Liver (tissue), 10 donors: ENCODE measurements at places on chromosomes 7 and 10.

DNA sequence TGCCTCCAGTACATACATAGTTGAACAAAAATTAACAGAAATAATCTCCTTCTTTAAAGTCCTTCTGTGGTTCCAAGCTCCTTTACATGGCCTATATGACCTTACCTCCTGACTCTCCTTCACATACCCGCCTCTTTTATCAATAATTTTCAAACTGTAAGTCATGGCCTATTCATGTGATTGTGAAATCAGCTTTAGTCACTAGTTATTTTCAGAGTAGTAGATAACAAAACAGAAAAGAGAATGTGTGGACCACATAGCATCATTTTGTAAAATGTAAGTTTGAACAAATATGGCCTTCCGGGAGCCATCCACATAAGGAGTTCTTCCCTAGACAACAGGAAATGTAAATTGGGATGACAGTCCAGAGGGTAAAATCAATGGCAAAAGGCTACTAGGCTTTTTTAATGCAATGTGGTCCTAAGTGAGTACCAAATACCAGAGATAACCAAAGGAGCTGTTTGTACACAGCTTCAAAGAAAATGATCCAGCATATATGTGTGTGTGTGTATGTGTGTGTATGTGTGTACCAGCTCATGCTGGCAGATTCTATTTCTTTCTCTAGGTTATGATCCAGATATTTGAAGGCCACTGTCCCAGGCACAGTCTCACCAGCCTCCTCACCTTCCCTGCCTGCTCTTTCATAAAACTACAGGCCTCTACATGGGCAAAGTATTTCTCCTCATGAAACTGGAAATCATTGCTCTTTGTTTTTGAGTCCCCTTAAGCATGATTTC lies 12.3 kb upstream of the FAM133B start:
- no peak for DNase-seq

DNA sequence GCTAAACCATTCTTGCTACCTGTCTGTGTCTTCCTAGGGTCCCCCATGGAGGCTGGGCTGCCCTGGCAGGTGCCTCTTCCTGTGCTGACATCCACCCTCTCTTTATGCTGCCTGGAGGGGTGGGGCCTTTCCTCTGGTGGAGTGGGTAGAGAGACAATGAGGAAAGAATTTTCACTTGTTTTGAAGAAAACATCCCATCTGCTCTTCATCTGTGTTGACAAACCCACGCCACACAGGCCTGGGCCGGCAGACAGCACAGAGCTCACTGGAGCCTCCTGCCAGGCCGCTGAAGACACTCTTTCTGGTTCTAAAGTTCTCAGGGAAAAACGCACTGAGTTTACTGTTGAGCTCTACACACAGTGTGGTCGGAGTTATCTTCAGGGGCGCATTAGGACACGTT lies 328.2 kb downstream of the GLRX3 start:
- DNase-seq, result peak; percentile 10

GRCh38 chr7:145212050-145212449 lies 376.2 kb upstream of the TPK1 start:
- DNase-seq, result no peak

- DNase-seq, result no peak
Measured at GRCh38 chr10:33114451-33114952, 156.5 kb upstream of the ITGB1 start.

DNA sequence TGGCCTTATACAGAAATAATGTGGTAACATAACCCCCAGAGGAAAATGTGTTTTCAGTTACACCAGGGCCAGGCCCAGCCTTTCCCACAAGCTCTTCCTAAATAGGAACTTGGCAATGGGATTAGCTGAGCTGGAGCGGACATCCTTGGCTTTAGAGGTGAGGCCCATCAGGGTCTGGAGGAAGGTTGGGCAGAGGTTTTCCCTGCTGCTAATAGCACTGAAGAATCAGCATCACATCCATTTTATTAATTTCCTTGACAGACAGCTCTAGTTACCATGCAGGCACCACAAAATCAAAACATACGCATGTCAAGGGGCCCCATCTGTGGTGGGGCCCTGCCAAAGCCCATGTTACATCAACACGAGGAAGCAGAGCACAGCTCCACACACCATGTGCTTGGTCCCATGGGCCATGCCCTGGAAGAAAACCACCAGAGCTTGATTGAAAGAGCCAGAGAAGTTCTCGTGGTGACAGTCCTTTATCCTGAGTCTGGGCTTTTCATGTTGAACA lies 566.6 kb downstream of the KCNMA1 start:
- DNase-seq, result no peak

DNA sequence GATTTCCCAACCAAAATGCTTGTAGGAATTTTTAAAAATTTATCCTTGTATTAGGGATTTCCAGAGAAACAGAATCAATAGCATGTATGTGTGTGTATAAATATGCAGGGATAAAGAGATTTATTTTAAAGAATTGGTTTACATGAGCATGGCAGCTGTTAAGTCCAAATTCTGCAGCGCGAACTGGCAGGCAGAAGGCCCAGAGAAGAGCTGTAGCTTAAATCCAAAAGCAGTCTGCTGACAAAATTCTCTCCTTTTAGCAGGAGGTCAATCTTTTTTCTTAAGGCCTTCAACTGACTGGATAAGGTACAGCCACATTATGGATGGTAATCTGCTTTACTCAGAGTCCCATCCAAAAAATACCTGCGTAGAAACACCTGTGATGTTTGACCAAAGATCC lies 42.0 kb downstream of the PRR15 start:
- DNase-seq, result no peak

DNA sequence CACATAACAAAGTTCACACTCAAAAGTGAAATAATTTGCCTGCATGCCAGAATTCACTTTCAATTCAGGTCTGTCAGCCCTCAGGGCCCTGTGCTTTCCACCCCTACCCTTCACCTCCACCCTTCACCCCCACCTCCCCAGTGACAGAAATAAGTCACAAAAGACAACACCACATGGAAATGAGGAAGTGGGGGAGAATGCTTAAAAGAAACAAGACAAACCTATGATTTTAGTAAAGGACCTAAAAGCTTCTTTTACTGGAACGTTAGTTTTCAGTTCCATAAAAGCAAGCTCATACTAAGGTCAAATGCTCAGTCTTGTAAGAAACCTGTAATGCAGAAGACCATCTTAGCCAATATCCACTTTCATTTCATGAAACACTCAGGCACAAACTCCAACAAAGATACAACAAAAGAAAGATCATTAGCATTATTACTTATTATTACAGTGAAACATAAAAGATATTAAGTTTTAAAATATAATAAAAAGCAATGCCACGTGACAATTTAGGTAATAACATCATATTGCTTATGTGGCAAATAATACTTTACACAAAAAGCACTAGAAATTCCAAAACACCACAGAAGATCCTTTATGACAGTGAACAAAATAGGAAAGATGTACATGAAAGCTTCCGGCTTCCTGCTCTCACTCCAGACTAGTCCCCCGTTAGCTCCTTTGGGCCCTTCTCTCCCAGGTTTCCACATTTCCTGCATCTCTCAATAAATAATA lies 112.1 kb downstream of the LMBR1 start:
- no peak for DNase-seq

GRCh38 chr10:61804414-61804813 lies 97.1 kb upstream of the ARID5B start:
- DNase-seq, result no peak

- DNase-seq, result no peak
Measured at GRCh38 chr7:48245751-48246472, 74.7 kb downstream of the ABCA13 start.

GRCh38 chr7:88009651-88010050 lies 75.6 kb downstream of the ADAM22 start:
- DNase-seq, result no peak

- DNase-seq, result no peak
Measured at GRCh38 chr7:81298951-81299666, 380.3 kb upstream of the SEMA3C start.

- DNase-seq, result no peak
Measured at GRCh38 chr7:33336820-33337219, 207.5 kb downstream of the BBS9 start.

DNA sequence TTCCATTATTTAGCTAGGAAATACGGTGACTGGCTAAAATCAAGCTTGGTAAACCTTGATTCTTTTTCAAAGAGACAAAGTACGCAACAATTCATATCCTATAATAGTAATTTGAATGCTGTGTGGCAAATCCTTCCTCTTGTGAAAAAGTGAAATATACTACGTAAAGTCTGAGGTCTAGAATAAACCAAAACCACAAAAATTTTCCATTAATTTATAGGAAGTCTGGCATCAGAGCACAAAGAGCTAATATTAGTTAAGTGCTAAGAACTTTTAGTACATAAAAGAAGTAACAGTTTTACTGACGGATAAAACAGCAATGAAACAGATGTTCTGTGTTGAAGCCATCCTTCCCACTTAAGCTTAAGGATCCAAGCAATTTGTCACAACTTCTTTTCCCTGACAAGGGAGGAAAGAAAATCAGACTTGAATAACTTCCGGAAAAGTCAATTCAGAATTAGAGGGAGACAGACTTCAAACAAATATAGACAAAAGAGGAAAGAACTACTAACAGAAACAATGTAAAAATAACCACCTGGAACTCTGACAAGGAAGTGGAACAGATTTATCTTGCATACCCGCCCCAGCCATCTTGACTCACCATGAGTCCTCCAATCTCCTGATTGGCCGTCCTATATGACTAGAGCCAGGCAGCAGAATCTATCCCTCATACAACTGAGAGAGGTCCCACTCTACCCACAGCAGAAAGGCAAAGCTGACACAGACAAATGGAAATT lies 34.6 kb downstream of the RHEB start:
- no peak for DNase-seq

DNA sequence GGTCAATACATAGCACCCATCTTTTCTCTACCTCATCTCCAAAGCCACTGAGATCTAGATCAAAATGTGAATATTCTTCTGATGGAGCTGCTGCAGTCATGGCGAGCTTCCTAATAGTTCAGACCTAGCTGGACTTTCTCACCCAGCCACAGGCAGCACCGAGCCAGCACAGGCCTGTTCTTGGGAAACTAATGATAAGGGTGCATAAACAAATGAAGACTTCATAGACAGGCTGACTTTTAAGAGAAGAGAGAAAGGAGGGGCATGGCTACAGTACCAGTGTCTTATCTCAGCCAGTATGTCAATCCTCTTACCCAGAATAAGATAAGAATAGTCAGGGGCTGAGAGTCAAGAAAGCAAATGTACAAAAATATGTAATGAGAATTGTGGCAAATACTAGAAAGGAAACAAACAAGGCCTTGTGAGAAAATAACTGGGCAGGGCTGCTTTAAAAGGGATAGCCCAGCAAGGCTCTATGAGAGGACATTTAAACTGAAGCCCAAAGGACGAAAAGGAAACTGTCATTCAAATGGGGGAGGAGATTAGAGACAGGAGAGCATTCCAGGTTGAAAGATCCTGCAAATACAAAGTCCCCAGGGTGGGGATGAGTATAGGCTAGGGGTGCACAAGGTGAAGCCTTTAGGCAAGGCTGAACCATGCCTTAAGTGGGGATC lies 21.8 kb upstream of the CDK14 start:
- no peak for DNase-seq

- no peak for DNase-seq
Measured at GRCh38 chr10:36679554-36679953, 445.8 kb upstream of the ANKRD30A start.

- DNase-seq, result no peak
Measured at GRCh38 chr7:50982626-50983025, 199.9 kb upstream of the GRB10 start.

- DNase-seq, result no peak
Measured at GRCh38 chr10:119409385-119409784, 133.1 kb downstream of the RGS10 start.

DNA sequence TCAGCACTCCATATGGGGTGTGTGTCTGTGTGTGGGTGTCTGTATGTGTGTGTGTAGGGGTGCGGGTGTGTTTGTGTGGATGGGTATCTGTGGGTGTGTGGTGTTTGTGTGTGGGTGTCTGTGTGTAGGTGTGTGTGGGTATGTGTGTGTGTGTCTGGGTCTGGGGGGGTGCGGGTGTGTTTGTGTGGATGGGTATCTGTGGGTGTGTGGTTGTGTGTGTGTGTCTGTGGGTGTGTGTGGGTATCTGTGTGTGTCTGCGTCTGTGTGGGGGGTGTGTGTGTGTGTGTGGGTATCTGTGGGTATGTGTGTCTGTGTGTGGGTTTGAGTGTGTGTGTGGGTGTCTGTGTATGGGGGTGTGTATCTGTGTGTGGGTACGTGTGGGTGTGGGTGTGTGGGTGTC lies 148.7 kb downstream of the RGS10 start:
- DNase-seq, result no peak

DNA sequence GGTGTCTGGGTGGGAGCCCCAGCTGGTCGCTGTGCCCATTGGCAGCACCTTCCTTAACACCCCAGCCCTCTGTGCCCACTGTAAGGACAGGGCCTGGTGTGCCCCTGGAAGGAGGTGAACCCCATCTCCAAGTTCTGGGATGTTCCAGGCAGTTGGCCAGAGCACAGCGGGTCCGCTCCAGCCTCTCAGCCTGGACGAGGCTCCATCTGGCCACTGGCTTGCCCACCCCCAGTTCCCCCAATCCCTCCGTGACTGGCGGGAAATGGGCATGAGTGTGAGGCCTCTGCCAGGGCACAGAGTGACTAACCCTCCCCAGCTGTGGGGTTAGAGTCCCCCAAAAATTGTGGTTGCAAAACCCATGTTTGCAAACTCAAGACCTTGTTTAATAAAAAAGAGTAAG lies 15.6 kb downstream of the GRIFIN start:
- no peak for DNase-seq

DNA sequence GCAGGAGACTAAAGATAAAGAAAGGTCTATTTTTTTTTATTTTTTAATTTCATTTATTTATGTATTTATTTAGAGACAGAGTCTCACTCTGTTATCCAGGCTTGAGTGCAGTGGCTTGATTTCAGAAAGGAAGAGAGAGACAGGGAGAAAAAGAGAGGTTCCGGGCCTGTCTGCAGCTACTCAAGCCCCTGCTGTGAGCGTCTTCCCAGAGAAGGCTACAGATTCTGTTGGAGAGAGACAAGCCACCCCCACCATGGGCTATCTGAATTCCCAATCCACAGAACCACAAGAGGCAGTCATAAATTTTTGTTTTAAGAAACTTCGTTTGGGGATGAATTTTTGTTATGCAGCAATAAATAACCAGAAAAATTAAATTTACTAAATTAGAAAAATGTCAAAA lies 68.1 kb downstream of the CALN1 start:
- no peak for DNase-seq

GRCh38 chr7:31640381-31640780 lies 46.6 kb upstream of the PPP1R17 start:
- DNase-seq, result no peak
